Activated CD4-positive, alpha-beta T cell treated with anti-CD3 and anti-CD28 coated beads for 36 hours (primary cell): ENCODE measurements at places on chromosomes 1 and 21.

GRCh38 chr1:159959451-159959850 is 5.4 kb upstream of the SLAMF9 start:
- DNase-seq: no peak
- H3K4me3 ChIP-seq: no peak overlapping the region
- H3K27me3 ChIP-seq: peaks cover 7% of the 10 kb centered on the region
- peaks cover 13% of the 10 kb centered on the region for H3K4me1 ChIP-seq
- H3K36me3 ChIP-seq: no peaks in the 10 kb centered on the region

GRCh38 chr1:15684468-15685291 is 560 bp downstream of the PLEKHM2 start:
- DNase-seq: peak; percentile 60
- H3K27me3 ChIP-seq: no peaks in the 10 kb centered on the region
- peak overlapping the region; percentile 86 for H3K4me3 ChIP-seq
- peak overlapping the region; percentile 92 for H3K27ac ChIP-seq
- H3K36me3 ChIP-seq: peaks cover 19% of the 10 kb centered on the region

- H3K27me3 ChIP-seq: no peaks in the 10 kb centered on the region
- H3K36me3 ChIP-seq: peaks cover 8% of the 10 kb centered on the region
- H3K27ac ChIP-seq: no peak overlapping the region
- H3K4me1 ChIP-seq: no peaks in the 10 kb centered on the region
Measured at GRCh38 chr1:217431395-217431794, 199.5 kb downstream of the GPATCH2 start.

GRCh38 chr1:15137809-15138208 is 15.7 kb upstream of the TMEM51 start:
- H3K4me1 ChIP-seq: no peaks in the 10 kb centered on the region
- H3K27ac ChIP-seq: no peak overlapping the region
- DNase-seq: no peak
- H3K27me3 ChIP-seq: peaks cover 48% of the 10 kb centered on the region

DNA sequence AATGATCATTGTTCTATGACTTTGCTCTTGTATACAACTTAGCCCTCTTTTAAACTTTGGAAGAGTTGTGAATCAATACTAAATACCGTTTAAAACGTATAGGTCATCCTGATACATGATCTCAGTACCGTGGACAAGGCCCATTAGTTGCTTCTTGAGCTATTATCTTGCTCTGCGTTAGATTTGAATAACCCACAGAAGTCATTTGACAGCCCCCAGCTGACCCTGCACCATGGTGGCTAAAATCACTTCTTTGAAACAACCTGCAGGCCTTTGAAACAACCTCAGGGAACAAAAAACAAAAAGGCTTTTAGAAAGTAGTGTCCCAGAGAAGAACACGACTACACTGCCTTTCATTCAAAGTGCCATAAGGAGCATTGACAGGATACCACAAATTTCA is 473.0 kb upstream of the ADGRL2 start:
- no peaks in the 10 kb centered on the region for H3K4me1 ChIP-seq
- no peak overlapping the region for H3K27ac ChIP-seq
- no peaks in the 10 kb centered on the region for H3K36me3 ChIP-seq
- H3K27me3 ChIP-seq: no peaks in the 10 kb centered on the region

DNA sequence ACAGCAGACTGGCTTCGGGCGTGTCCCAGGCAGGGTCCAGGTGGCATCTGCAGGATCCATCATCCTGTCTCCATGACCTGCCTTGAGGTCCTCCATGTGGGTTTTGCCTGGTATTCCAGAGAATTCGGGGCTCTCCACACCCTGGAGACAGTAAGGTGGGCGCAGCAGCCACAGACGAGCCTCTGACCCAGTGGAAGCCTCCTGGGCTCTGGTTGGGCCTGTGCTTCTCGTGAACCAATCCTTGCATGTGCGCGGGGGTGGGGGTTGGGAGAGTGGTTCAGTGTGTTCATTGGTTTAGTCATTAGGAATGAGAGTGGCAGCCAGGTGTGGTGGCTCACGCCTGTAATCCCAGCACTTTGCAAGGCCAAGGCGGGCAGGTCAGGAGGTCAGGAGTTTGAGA is 32.1 kb upstream of the TNFRSF1B start:
- no peaks in the 10 kb centered on the region for H3K27me3 ChIP-seq
- H3K4me3 ChIP-seq: no peak overlapping the region
- no peak for DNase-seq

- no peaks in the 10 kb centered on the region for H3K27me3 ChIP-seq
- peak overlapping the region; percentile 80 for H3K4me3 ChIP-seq
- peaks cover 3% of the 10 kb centered on the region for H3K36me3 ChIP-seq
- peak overlapping the region; percentile 87 for H3K27ac ChIP-seq
- DNase-seq: no peak
Measured at GRCh38 chr1:228164561-228165371, 838 bp upstream of the IBA57 start.

GRCh38 chr1:154716614-154717527 is 108.9 kb upstream of the ADAR start:
- no peak overlapping the region for H3K4me3 ChIP-seq
- H3K27me3 ChIP-seq: no peaks in the 10 kb centered on the region
- DNase-seq: no peak

DNA sequence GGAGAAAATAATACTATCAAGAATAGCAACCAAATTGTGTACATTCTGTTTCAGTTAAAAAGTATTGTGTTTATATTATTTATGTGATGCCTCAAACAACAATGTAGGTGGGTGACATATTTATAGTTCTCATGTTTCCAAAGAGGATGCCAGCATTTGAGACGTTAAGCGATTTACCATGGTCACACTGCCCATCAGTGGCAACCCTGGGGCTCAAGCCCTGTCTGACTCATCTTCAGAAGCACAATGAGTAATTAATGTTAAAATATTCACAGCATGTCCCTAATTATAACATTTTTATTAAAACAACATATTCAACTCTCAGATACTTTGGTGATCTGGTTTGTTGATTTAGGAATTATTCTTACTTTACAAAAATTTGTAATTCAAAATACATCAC is 409.4 kb downstream of the BRINP3 start:
- no peaks in the 10 kb centered on the region for H3K27me3 ChIP-seq
- H3K36me3 ChIP-seq: no peaks in the 10 kb centered on the region
- no peak overlapping the region for H3K4me3 ChIP-seq
- H3K4me1 ChIP-seq: no peaks in the 10 kb centered on the region
- H3K27ac ChIP-seq: no peak overlapping the region
